ENCODE measurements at places on chromosomes 16 and 17. TPM values are rescaled to one million over a fixed set of nuclear protein-coding genes. Genes with fewer than 3 reads are reported as not detected.

Gene PRR14
- 46.6 TPM for polyA plus RNA-seq

Gene TMC8
- polyA plus RNA-seq: 1.1 TPM

Gene CLEC18A
- polyA plus RNA-seq: 47.6 TPM

Gene CFAP97D1
- 0.04 TPM for polyA plus RNA-seq

- DNase-seq: no peak
Observed at GRCh38 chr17:61425682-61426481, 26.2 kb downstream of the TBX2 start.

- DNase-seq: no peak
Observed at GRCh38 chr17:193426-193810, 12.0 kb upstream of the DOC2B start.

DNA sequence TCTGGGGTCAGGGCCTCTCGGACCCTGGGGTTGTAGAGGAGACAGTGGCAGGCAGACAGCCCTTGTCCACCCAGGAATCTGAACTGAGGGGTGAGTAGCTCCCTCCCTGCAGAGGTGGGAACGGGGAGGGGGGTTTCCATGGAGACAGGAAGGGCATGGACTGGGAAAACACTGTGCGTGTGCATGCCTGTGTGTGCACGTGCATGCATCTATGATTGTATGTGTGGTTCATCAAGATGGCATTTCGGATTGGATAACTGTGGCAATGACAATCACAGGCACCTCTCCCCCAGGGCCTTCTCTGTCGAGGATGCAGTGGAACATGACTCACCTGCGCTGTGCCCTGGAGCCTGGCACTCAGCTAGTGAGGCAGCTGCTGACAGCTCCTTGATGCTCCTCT lies 6.1 kb upstream of the CD300C start:
- DNase-seq: no peak

GRCh38 chr16:74200921-74201320 lies 95.7 kb upstream of the PSMD7 start:
- no peak for DNase-seq

- no peak for DNase-seq
Observed at GRCh38 chr16:47847220-47847970, 308.4 kb downstream of the ABCC12 start.

GRCh38 chr16:374616-374926 lies 4.2 kb upstream of the MRPL28 start:
- DNase-seq: no peak

- DNase-seq: no peak
Observed at GRCh38 chr17:4261452-4261851, 2.3 kb downstream of the ANKFY1 start.

GRCh38 chr17:50845240-50846147 lies 10.1 kb downstream of the WFIKKN2 start:
- no peak for DNase-seq

GRCh38 chr17:18009609-18010420 lies 29.2 kb downstream of the ATPAF2 start:
- DNase-seq: no peak

All from renal cortex interstitium (tissue), 15 donors.